NCI-H1930 (cell line): ENCODE measurements at places on chromosomes 6 and 20.

- DNase-seq: no peak
Observed at GRCh38 chr6:18192026-18192425, 36.8 kb downstream of the KDM1B start.

GRCh38 chr20:37363221-37364012 is 17.5 kb downstream of the SRC start:
- DNase-seq: no peak

- DNase-seq: no peak
Observed at GRCh38 chr20:1182106-1182505, 2.7 kb downstream of the TMEM74B start.

GRCh38 chr20:1863296-1863695 is 31.9 kb upstream of the SIRPA start:
- no peak for DNase-seq

DNA sequence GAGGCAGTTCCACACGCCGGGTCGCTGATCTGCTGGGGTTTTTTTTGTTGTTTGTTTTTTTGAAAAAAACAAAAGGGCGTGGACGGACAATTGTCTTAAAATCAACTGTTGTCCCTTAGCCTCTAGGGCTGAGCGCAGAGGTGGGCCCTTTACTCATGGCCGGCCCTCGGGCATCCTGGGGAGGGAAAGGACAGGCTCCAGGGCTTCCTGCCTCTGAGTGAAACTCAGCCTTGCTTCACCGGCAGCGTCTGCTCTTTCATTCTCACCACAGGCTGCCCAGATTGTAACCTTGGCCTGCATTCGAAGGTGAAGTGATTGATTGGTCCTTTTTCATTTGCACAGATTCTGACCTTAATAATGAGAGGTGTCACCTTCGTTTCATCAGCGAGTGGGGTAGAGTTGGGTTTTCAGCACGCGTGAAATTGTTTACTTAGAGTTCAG is 797 bp downstream of the SMIM13 start:
- no peak for DNase-seq

- no peak for DNase-seq
Observed at GRCh38 chr20:39713076-39713840, 751.1 kb downstream of the DHX35 start.

DNA sequence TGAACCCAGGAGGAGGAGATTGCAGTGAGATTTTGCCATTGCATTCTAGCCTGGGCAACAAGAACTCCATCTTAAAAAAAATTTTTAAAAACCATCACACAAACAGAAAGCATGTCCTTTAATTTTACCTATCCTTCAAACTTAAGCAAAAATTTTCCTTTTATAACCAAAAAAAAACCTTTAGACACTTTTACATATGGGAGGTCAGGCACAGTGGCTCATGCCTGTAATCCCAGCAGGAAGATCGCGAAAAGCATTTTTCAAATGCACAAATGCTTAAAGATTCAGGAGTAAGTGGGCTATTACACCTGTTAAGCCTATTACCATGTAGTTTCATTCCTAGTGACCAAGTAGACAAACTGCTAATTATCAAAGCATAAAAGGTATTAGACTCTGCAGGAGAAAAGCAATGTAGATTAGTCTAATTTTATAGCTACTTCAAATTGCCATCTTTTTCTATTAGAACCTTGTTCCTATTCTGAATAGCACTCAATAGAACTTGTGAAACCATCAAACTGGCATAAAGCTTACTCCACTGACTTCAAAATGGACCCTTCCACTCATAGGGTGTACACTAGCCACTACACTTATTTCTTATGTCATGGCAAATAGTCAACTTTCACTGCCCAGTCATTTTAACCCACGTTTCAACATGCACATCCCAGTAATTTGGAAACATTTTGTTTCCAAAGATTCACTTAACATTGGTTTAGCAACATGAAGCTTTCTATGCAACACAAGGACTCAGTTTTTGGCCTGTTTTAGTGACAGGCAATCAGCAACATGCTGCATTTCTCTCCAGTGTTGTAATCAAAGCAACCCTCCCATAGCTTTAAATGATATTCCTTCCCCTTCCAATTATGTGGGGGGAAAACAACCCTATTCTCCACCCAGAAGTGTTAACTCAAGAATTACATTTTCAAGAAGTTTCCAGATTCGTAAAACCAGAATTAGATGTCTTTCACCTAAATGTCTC is 4.0 kb downstream of the EEF1A1 start:
- DNase-seq: no peak

DNA sequence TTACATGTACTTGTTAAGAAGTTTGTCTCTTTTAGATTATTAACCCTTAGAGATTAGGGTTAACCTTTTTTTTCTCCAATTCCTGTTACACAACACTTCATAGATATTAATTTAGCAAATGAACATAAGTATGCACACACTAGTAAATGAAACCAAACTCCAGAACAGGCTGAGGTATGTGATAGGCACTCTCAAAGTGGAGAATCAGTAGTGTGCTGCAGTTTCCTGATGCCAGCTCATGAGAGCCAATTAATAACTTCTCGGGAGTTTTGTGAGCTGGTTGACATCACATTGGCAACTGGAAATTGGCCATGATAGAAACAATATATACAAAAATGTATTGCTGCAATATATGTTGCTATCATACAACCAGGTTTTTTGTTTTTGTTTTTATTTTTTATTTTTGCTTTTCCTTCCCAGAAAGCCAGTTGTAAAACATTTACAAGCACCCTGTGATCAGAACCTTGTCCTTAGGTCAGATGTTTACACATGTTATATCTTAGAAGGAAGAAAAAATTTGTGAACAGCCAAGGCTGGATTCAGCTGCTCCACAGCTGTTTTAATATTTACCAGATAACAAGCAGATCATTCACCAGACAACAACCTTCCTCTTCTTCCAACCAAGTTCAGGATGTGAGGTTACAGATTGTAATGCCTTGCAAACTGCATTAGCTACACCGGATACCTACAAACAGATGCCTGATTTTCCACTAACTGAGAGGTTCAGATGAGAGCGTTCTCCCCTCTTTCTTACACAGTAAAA is 42.4 kb upstream of the ECHDC1 start:
- no peak for DNase-seq

- DNase-seq: no peak
Observed at GRCh38 chr6:36781669-36782068, 57.6 kb downstream of the CPNE5 start.

DNA sequence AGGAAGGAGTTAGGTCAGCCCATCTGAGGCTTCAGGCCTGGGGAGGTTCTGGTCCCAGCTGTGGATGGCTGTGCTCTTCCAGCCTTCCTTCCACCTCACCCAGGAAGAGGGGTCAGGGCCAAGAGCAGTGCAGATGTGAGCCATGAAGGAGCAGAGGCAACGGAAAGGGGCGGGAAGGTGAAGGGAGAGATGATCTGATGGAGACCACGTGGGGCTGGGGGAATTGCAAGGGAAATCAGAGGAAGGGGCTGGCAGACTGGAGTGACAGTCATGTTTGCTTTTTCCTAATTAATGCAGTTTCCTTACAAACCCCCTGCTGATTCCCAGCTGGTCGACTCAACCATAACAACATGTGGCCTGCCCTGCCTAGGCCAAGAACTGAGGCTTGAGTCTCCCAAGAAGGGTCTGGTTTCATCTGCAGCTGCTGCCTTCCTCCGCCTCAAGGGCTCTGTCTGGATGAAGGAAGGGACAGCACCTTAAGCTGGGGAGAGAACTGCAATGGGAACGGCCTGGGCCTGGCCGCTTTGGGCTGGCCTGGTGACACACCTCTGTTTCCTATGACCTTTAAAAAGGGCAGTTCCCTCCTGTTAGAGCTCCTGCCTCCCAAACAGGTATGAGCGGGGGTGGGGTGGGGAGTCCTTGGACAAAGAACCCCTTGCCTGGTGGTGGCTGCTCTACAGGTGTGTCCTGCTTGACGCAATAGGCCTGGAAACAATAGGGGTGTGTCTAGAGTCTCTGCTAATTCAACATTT is 7.8 kb upstream of the MRPS18A start:
- no peak for DNase-seq

DNA sequence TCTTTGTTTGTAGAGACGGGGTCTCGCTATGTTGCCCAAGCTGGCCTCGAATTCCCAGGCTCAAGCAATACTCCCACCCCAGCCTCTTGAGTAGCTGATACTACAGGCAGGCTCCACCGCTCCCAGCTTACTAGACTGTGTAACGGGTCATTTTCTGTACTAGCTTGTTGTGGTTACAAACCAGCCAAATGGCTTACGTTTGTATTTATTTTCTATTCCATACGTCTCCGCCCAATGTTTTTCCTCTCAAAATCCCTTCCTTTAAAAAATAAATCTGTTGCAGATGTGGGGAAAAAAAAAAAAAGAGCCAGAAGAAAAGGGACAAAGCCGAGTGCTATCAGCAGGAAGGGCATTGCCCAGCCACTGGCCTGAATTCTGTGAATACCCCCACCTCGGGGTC is 41.6 kb downstream of the PRND start:
- no peak for DNase-seq

DNA sequence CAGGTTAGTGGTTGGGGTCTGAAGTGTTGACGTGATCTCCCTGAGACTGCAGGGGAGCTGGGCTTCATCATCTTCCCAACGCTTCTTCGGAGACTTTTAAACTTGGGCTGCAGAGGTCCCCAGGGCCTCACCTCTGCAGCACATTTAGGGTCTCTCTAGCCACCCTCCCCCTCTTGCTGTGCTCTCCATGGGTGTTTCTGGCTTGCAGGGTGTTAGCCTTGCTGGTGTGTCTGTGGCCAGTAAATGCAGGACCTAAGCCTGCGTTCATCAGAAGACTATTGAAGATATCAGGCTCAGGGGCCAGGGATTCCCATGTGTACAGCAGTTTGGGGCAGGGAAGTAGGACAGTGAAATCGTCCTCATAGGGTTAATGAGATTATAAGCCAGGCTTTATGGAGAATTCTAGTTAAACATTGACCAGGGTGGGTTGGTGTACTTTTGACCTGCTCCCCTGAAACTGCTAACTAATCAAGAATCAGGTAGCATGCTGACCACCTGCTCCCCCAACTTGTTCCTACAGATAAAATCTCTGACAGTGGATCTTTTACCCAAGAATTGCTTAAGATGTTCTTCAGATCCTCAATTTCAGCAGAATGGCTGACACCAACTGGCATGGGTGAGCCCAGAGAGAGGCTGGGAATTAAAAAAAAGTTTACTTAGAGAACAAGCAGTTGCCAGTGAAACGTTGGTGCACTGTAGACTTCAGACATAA is 3.8 kb upstream of the DDO start:
- DNase-seq: no peak
